ENCODE measurements at places on chromosomes 7 and 10.

DNA sequence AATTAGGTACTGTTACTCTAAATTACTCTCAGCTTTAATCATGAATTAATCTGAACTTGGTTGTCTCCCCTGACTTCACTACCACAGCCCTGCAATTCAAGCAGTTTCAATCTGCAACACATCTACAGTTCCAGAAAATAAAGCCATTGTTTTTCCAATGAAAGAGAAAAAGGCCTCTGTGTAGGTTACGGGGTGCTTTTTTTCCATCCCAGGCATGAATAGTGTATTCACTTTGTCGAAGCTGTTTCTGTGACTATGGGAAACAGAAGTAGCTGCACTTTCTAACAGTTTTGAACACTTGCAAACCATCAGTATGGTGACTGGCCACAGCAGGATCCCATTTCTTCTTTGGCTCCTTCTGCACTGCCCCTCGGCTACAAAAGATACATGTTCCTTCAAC lies 460.2 kb downstream of the GRM8 start:
- no peak for DNase-seq

DNA sequence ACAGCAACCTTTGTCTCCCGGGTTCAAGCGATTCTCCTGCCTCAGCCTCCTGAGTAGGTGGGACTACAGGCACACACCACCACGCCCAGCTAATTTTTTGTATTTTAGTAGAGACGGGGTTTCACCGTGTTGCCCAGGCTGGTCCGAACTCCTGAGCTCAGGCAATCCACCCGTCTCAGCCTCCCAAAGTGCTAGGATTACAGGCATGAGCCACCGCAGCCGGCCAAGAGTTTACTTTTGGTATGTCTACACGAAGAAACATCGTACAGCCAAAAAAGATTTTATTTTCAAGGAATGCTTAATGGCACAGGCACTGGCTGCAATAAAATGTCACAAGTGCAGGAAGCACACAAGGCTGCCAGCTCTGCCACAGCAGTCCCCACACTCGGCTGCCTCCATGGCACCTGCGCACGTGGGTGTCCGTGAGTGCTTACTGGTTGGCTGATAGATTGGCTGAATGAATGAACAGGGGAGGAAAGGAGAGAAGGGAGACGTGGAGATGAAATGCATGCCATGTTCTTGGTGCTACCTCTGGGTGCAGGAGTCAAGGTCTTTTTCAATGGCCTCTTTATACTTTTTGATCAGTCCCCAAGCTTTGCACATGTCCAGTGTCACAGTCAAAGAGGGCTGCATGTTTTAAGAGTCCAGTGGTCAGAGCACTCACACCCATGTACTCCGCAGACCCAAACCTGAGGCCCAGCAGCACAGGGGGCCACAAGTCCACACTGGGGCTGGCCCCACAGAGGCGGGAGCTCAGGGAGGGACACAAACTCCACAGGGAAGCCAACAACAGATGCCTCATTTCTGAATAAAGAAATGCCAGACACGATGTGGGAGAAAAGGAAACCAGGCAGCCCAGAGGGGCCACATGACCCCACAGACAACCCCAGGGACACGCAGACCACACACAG lies 198.2 kb downstream of the MAD1L1 start:
- no peak for DNase-seq

DNA sequence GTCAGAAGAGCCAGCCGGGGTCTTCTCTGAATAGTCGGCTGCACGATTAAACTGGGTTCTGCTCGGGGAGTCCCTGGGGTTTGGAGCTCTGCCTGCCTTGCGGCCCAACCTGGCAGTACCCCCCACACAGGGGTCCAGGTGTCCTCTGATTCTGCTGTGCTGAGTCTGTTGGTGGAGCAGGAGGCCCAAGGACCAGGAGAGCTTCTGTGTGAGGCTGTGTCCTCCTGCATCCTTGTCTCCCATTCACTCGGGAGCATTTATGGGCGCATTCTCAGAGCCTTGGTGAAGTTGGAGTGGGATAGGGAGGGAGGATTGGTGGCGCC lies 14.2 kb downstream of the INPP5A start:
- no peak for DNase-seq

- no peak for DNase-seq
Measured at GRCh38 chr7:64516451-64516850, 46.4 kb downstream of the ZNF680 start.

GRCh38 chr7:76372984-76373833 lies 14.4 kb upstream of the YWHAG start:
- peak; percentile 52 for DNase-seq
